HFFc6 (cell line): ENCODE measurements at places on chromosomes 2 and 18. TPM values are rescaled to one million over a fixed set of nuclear protein-coding genes. Genes with fewer than 3 reads are reported as not detected.

ZNF396 gene
- total RNA-seq: 0.15 to 0.60 TPM (median 0.26 TPM) in 3 replicates

MYO3B gene
- not detected in 3 replicates for total RNA-seq

LIMS4 gene
- 0.90 to 1.9 TPM (median 1.4 TPM) in 3 replicates for total RNA-seq

EFEMP1 gene
- total RNA-seq: 35.9 to 58.7 TPM (median 40.5 TPM) in 3 replicates

DNA sequence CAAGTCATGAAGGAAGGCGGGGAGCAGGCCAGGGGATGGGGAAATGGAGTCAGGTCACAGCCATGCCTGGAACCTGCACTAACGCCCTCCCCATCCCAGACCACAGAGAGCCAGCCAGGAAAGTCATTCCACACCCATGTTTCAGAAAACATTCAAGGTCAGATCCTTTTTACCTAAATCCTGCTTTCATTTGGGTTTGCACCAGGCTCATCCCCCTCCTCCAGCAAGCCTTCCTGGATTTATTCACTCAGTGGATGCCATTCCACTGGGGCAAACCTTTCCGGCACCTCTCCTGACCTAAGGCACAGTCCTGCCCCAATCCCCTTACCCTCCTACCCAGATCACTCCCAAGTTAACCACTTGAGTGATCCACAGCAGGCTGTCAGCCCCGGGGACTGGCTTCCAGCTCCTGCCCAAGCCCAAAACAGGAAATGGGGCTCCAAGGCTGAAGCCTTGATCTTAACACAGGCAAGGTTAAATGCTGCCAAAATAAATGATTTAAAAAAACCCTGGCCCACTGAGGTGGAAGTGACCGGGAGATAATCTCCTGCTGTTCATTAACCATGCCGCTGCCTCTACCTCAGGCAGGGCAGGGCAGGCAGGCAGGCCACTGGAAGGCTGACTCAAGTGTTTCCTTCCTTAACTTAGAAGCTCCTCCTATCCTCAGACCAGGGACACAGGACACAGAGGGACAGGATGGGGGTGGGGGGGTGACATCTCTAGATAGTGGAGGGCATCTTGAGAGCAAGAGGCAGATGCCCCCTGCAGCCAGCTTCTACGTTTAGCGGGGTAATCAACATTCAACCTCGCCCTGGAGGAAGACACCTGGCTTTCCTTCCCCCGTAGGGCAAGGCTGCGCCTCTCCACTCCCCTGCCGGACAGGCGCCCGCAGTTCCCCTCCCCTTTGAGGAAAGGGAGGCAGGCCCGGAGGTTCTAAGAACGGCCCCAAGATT lies 1.4 kb downstream of the RAB11FIP5 start:
- H3K27me3 ChIP-seq: no peaks in the 10 kb centered on the region; the same call in 1 of the 2 replicates
- DNase-seq: peak; percentile 42
- peaks cover 66% of the 10 kb centered on the region for H3K4me1 ChIP-seq
- peaks cover 15% of the 10 kb centered on the region for H3K36me3 ChIP-seq

DNA sequence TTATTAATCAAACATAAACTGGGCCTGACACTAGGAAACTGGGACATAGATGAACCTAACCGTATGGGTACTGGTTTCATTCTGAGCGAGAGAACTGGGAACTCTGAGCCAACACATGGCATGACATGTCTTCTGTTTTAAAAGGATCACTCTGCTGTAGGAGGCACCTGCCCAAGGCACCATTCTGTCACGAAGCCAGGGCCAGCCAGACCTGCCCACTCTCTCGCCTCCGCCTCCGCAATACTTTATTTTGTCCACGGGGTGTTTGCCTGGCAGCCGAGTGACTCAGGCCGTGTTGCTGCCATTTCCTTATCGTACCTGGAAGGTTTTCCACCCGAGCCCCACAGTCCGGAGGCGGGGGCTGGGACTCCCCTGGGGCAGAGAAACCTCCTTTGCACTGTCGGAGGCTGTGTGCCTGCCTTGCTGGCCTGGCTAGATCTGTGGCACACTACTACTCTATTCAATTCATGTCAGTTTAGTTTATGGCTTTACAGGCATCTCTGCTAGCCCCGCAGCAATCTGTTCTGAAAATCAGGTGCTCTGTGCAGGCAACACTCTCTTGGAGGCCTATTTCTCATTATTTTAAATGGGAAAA lies 120.4 kb upstream of the ACKR3 start:
- H3K36me3 ChIP-seq: peaks cover 7% of the 10 kb centered on the region
- DNase-seq: no peak
- no peak overlapping the region for H3K27ac ChIP-seq
- H3K4me3 ChIP-seq: no peak overlapping the region
- peaks cover 6% of the 10 kb centered on the region for H3K27me3 ChIP-seq

DNA sequence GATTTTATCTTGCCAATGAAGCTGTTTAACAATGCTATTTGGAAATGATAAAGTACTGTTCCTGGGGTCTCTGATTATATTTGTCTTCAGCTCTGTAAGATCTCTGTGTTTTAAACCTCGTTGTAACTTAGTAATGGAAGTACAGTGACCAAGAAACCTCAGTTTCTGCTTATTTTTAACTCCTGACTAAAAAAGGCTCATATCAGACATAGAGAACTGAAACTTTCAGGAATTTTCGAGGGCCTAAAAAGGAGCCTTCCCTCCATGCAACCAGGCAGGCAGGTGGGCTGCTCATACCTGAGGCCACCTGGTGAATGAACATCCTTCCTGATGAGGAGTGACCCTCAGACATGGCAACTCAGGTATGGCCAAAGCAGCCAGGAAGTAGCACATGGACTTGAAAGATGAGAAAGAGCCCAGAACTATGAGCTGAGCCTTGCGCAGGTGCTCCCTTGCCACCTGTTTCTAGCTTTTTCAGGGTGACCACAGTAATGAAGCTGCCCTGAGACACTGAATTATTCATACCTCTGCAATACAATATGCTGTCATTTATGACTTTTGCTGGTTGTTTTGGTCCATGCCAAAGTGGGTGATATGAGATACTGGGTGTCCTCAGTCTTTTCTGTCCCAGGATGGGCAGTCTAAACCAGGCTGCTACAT lies 23.9 kb downstream of the MYO3B start:
- DNase-seq: no peak
- H3K4me1 ChIP-seq: no peaks in the 10 kb centered on the region
- H3K27me3 ChIP-seq: peaks cover 3% of the 10 kb centered on the region; the same call in 1 of the 2 replicates
- no peak overlapping the region for H3K27ac ChIP-seq

DNA sequence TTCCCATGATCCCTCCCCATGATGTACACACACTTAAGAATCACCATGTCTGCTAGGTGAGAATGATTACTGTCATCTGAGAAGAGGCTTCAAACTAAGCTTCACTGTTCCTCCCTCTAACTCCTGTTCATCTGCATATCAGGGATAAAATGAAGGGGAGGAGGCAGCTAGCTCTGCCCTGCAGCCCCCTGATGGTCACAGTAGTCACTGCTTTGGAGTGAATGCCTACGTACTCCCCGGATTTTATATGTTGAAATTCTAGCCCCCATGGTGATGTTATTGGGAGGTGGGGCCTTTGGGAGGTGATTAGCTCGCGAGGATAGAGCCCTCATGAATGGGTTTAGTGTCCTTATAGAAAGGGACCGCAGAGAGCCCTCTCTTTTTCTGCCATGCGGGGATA lies 156.4 kb downstream of the NCKAP5 start:
- no peak overlapping the region for H3K4me3 ChIP-seq
- H3K27me3 ChIP-seq: no peaks in the 10 kb centered on the region; the same call in none of the 2 replicates
- H3K36me3 ChIP-seq: no peaks in the 10 kb centered on the region
